ENCODE measurements at places on chromosomes 11 and 22.
A peak's percentile ranks its signal among the peaks of the same experiment; 100 is the strongest.

DNA sequence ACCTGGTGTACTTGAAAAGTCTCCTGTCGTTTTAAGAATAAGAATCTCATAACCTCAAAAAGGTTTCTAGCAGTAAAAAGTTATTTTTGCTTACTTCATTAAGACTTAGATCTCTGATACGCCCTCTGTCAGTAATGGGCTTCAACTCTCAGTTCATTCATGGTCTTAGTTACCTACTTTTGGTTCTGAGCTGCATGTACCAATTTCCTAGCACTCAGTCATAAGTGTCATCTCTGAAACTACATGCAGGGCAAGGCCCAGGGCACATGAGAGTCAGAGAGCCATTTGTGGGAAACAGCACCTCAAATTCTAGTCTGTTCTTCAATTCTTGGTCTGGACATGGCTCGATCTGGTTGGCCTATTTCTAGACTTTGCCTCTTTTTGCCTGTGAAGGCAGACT, 838.4 kb downstream of the FAM181B start:
- no peak for DNase-seq

DNA sequence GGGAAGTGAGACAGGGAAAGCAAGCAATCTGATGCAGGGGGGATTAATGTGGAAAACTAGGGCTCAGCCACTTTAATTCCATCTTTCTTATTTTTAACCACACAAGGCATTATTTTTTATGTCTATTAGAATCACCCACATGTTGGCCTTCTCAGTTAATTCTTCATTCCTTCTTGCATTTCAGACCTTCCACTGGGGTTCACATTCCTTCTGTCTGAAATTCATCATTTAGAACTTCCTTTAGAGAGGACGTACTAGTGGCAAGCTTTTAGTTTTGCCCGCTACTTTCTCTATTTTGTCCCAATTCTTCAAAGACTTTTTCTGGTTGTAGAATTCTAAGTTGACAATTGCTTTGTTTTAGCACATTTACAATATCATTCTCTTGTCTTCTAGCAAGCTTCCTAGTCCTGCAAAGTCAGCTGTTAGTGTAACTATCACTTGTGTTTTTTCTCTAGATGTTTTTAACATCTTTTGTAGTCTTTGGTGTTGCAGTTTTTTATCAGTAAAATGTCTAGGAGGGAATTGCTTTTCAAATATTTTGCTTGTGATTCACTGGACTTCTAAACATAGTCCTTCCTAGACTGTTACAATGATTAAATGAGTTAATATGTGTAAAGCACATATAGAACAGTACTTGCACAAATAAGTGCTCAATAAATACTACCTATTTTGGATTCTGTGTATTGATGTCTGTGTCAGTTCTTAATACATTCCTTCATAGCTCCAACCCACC, 5.5 kb upstream of the NNMT start:
- no peak for DNase-seq

GRCh38 chr22:20577045-20577444, 69.6 kb downstream of the MED15 start:
- DNase-seq = no peak

DNA sequence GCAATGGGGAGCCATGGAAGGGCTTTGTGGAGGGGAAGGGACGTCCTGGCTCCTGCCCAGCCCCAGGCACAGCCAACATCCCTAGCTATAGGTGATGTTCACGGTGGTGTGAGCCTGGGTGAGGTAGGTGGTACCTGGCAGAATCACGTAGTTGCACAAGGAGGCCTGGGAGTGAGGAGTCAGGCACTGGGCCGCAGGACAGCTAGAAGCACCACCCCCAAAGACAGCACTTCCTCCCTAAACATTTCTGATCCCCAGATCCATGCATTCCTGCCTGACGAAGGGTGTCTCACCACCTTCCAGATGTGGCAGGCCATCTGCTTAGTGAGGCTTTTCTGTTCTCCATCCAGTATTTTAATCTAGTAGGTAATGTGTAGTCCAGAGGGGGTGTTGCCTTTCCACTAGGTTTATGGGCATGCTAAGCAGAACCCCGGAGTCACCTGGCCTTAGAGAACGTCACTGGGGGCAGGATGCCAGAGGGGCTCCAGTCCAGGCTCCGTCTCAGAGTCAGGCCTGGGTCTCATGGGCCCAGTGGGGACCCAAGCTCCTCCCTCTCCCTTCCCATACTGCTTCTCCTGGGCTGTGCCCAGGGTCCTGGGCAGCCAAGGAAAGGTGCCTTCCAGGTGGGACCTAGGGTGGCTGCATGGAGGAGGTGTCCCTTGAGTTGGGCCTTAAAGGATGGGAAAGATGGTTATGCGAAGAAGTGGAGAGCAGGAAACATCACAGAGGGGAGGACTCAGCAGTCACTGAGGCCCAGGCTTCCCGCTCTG, 56.2 kb downstream of the OTOG start:
- no peak for DNase-seq

- peak; percentile 93 for DNase-seq
Measured at GRCh38 chr22:38461414-38462081, 6.3 kb upstream of the KDELR3 start.
